ENCODE measurements at places on chromosomes 5 and 9.

- DNase-seq: peak; percentile 59
Observed at GRCh38 chr5:140251527-140251973, 51.4 kb downstream of the PFDN1 start.

- DNase-seq: no peak
Observed at GRCh38 chr5:3612591-3613042, 17.0 kb downstream of the IRX1 start.

GRCh38 chr9:132923346-132923902 is 21.0 kb downstream of the TSC1 start:
- DNase-seq: no peak

DNA sequence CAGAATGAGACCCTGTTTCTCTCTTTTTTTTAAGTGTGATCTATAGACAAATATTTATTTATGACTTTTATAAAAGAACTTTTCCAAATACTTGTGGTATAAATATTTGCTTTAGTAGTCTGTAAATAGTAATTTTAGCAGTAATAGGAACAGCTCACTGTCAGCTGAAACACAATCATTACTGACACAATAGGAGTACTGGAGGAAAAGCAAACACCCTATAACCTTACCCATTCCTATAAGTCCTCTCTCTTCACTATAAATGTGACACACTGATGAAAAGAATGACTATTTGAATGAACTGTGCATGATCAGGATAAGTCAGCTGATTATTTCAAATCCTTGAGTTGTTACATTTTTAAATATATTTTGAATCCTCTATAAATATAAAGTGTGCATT is 72.4 kb downstream of the CDH12 start:
- no peak for DNase-seq

GRCh38 chr5:93870649-93871048 is 129.2 kb upstream of the POU5F2 start:
- DNase-seq: no peak

- DNase-seq: no peak
Observed at GRCh38 chr5:2147504-2148311, 265.0 kb upstream of the IRX4 start.

Data from stimulated activated CD4-positive, alpha-beta T cell treated with anti-CD3 and anti-CD28 coated beads, Interleukin-2, amount 100 ng/mL, for 48 hours (primary cell).